Breast epithelium (tissue), 4 donors: ENCODE measurements at places on chromosomes 7 and 10. TPM values are rescaled to one million over a fixed set of nuclear protein-coding genes. Genes with fewer than 3 reads are reported as not detected.

DIP2C gene
- total RNA-seq = 20.3 TPM

DNA sequence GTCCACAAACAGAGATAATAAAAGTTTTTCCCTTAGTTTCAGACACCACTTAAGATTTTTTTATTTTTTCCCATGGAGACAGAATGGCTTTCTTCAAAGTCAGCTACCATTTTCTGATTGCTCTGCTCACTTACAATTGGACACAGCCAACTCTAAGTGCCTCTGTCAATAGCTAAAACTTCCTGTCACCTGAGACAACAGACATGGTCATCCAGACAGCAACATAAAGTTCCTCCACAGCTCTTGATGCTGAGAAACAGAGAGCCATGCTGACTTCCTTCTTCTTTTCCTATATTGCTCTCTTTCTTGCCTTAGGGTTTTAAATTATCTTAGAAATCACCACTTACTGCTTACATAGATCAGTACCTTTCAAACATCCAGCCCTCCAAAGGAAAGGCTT lies 12.0 kb downstream of the ZNF800 start:
- H3K4me1 ChIP-seq = no peaks in the 10 kb centered on the region
- H3K4me3 ChIP-seq = no peak overlapping the region
- DNase-seq = no peak
- no peaks in the 10 kb centered on the region for H3K27me3 ChIP-seq
- no peak overlapping the region for H3K27ac ChIP-seq

DNA sequence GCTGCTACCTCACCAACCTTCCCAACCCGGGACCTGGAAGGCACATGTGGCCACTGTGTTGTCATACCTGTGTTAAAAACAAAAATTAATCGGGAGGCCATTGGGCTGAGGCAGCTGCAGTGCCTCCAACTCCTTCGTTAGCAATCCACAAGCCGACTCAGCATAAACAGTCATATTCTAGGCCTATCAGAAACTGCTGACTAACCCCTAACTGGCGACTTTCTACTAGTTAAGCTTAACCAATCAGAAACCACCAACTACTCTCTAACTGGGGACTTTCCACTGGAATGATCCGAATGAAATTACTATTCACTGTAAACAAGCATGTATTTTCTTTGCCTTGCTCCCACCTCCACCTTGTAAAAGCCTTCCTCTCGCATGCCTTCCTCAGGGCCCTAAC lies 14.1 kb upstream of the TMEM72 start:
- no peaks in the 10 kb centered on the region for H3K36me3 ChIP-seq
- H3K4me3 ChIP-seq = no peak overlapping the region

- H3K4me3 ChIP-seq = no peak overlapping the region
- H3K27ac ChIP-seq = no peak overlapping the region
- H3K36me3 ChIP-seq = no peaks in the 10 kb centered on the region
- DNase-seq = no peak
- no peaks in the 10 kb centered on the region for H3K27me3 ChIP-seq
These were observed 790.7 kb downstream of the TNS3 start for GRCh38 chr7:46791188-46791587.

PNLIPRP1 gene
- not detected for total RNA-seq

LRRC27 gene
- 6.2 TPM for total RNA-seq

DNA sequence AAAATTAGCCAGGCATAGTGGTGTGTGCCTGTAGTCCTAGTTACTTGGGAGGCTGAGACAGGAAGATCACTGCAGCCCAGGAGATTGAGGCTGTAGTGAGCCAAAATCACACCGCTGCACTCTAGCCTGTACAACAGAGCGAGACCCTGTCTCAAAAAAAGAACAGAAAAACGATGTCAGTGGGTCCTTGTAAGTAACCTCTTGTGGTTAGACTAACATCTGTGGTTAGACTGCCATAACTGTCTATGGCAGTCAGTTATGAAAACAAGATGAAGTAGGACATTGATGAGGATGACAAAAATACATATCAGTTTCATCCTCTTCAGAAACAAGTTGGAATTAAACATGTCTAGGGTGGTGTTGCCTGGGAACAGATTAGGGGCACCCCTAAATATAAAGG lies 53.3 kb downstream of the AKAP9 start:
- H3K27me3 ChIP-seq = no peaks in the 10 kb centered on the region
- H3K4me3 ChIP-seq = no peak overlapping the region
- no peak overlapping the region for H3K27ac ChIP-seq
- no peak for DNase-seq

- H3K4me1 ChIP-seq = no peaks in the 10 kb centered on the region
- H3K36me3 ChIP-seq = no peaks in the 10 kb centered on the region
- no peak overlapping the region for H3K4me3 ChIP-seq
- H3K27me3 ChIP-seq = no peaks in the 10 kb centered on the region
These were observed 543.2 kb downstream of the PTPRN2 start for GRCh38 chr7:158044482-158044823.

- no peaks in the 10 kb centered on the region for H3K4me1 ChIP-seq
- no peaks in the 10 kb centered on the region for H3K27me3 ChIP-seq
These were observed 10.4 kb upstream of the PCGF5 start for GRCh38 chr10:91210014-91210413.

GPR85 gene
- 0.33 TPM for total RNA-seq

DNA sequence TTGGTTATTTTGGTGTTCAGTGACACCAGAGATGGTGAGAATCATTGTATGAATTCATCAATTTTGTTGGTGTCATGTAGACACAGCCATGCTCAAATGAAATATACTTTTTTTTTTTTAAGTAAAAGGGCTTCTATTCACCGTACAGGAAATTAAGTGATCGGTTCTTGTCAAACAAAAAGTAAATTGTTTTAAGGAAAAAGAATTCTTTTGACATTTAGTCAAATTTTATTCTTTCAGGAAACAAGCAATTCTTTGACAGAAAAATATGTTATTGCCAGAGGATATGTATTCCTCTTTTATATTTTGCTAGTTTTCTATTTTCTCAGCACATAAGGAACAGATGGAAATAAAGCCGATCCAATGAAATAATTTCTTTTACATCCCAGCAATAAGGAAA lies 551.9 kb downstream of the MAGI2 start:
- DNase-seq = no peak
- H3K36me3 ChIP-seq = no peaks in the 10 kb centered on the region
- H3K4me1 ChIP-seq = no peaks in the 10 kb centered on the region

DNA sequence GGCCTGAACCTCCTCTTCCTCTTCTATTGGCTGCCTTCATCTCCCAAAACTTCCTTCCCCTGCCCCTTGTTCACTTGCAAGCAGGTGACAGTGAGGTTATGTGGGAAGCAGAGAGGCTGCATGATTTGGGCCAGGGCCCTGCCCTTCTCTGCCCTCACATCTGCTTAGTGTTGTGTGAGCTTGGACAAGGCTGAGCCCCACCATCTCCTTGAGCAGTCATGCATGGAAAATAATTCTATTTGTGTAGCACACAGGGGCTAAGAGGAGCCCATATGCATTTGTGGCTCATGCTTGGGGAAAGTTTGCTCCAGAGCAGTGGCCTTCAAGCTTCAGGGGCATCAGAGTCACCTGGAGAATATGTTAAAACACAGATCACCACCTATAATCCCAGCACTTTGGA lies 26.8 kb upstream of the AQP1 start:
- no peak overlapping the region for H3K27ac ChIP-seq
- no peak for DNase-seq
- H3K36me3 ChIP-seq = no peaks in the 10 kb centered on the region

DNA sequence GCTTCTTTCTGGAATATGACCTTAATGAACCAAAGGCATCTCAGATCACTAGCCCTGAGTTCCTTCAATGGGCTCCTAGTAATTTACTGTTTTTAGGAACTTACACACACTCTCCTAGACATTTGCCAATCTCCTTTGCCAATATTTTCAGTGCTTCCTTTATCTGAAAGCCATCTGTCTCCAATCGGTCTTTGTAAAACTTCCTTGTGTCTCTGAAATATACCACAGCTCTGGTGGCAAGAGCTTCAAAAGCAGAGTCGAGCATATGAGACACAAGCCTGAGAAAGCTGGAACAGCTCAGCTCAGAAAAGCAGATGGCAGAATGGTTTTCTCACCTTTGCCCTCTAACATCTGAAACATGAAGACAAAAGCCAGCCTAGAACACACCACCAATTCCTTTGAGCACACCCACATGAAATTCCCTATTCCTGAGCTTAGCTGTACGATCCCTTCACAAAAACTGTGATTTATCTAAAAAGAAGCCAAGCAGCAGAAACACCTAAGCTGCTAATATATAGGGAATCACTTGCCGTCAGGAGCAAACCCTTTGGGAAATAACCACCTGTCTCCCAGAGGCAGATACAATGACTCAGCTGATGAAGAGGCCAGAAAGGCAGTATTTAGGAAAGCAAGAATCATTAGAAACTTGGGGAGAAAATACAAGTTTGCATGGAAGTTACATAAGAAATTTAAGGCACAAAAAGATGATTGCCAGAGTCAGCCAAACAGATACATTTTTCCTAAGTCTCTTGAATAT lies 70.2 kb upstream of the ANK3 start:
- no peaks in the 10 kb centered on the region for H3K4me1 ChIP-seq
- H3K36me3 ChIP-seq = no peaks in the 10 kb centered on the region
- no peaks in the 10 kb centered on the region for H3K27me3 ChIP-seq
- H3K27ac ChIP-seq = no peak overlapping the region
- DNase-seq = no peak

AKR1C8 gene
- total RNA-seq = 0.33 TPM

- H3K27me3 ChIP-seq = no peaks in the 10 kb centered on the region
- no peaks in the 10 kb centered on the region for H3K4me1 ChIP-seq
- H3K36me3 ChIP-seq = no peaks in the 10 kb centered on the region
- H3K4me3 ChIP-seq = no peak overlapping the region
- no peak overlapping the region for H3K27ac ChIP-seq
These were observed 28.1 kb downstream of the PTPRZ1 start for GRCh38 chr7:121901026-121901425.

GPR37 gene
- 0.98 TPM for total RNA-seq

- H3K36me3 ChIP-seq = no peaks in the 10 kb centered on the region
- H3K4me1 ChIP-seq = no peaks in the 10 kb centered on the region
- DNase-seq = no peak
These were observed 38.1 kb upstream of the XPNPEP1 start for GRCh38 chr10:109961174-109962001.

DNA sequence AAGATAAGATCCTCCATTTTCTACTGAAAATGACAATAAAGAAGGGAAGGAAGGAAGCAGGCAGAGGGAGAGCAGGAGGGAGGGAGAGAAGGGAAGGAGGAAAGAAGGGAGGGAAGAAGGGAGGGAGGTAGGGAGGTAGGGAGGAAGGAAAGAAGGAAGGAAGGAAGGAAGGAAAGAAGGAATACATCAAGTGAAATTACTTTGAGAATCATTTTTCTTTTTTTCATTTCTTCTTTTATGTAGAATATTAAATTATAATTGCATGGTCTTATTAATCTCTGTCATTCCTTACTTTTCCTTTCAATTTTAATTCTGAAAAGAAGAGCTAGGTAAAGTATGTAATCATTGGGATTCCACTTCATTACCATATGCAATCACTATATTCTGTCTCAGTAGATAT lies 97.8 kb downstream of the PLXDC2 start:
- no peaks in the 10 kb centered on the region for H3K27me3 ChIP-seq
- H3K4me1 ChIP-seq = no peaks in the 10 kb centered on the region
- no peak for DNase-seq
- H3K4me3 ChIP-seq = no peak overlapping the region
- H3K27ac ChIP-seq = no peak overlapping the region
